ENCODE measurements at places on chromosomes 12 and 14. TPM values are rescaled to one million over a fixed set of nuclear protein-coding genes. Genes with fewer than 3 reads are reported as not detected.

Gene TPH2
- polyA plus RNA-seq, result 0.23 TPM

Gene IL22
- not detected for polyA plus RNA-seq

Gene MYO1A
- polyA plus RNA-seq, result 0.39 TPM

Gene ZNF891
- 3.9 TPM for polyA plus RNA-seq

Gene ATP6V1D
- 172 TPM for polyA plus RNA-seq

Gene TAS2R20
- 1.2 TPM for polyA plus RNA-seq

Gene CCDC196
- 0.24 TPM for polyA plus RNA-seq

Gene CDCA3
- 25.4 TPM for polyA plus RNA-seq

Gene TSHR
- not detected for polyA plus RNA-seq

DNA sequence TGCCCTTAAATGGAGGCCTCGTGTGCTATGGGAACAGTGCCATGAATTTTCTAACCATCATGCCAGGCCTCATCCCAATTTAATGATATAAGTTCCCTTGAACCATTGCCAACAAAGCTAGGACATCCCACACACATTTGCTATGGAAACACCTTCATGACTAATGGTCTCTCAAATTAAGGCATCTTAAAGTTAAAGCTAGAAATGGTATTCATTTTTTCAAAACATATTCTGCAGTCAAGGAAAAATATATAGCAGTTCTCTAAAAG is 117.3 kb downstream of the BTG1 start:
- DNase-seq, result no peak

- peak; percentile 38 for DNase-seq
These were observed 2.5 kb upstream of the CCND2 start for GRCh38 chr12:4270831-4271716.

DNA sequence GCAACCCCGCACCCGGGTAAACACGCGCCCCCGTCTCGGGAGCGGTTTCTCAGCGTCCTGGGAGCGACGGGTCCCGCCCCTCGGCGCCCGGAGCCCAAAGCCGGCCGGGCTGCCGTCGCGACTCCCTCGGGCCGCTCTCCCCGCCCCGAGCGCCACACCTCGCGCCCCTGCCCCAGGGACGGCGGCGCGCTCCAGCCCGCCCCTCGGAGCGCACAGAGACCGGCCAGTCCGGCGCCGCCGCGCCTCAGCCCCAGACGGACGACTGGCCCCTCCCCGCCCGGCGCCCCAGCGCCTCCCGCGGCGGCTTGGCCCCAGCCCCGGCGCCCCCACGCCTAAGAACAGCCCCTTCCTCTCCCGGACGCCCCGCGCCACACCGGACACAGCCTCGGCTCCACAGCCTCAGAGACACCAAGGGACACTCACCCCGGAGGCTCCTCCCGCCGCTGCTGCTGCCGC is 411 bp downstream of the BTBD7 start:
- DNase-seq, result no peak

DNA sequence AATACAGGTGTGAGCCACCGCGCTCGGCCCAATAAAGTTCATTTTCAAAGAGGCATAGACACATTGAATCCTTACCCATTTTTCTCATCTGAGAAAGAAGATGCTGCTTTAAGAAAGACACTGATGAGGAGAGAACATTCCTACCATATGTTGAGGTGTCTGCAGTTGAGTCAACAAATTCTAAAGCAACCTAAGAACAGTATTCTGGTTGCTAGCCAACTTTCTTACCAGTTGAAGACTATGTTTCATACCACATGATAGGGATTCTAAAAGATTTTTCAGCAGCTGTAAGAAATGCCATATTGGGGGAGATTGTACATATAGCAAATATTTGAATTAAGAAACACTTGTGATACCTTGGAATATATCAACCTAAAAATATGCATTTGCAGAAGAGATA is 160.1 kb downstream of the SRGAP1 start:
- no peak for DNase-seq

GRCh38 chr12:92275443-92276154 is 130.0 kb upstream of the BTG1 start:
- DNase-seq, result no peak

DNA sequence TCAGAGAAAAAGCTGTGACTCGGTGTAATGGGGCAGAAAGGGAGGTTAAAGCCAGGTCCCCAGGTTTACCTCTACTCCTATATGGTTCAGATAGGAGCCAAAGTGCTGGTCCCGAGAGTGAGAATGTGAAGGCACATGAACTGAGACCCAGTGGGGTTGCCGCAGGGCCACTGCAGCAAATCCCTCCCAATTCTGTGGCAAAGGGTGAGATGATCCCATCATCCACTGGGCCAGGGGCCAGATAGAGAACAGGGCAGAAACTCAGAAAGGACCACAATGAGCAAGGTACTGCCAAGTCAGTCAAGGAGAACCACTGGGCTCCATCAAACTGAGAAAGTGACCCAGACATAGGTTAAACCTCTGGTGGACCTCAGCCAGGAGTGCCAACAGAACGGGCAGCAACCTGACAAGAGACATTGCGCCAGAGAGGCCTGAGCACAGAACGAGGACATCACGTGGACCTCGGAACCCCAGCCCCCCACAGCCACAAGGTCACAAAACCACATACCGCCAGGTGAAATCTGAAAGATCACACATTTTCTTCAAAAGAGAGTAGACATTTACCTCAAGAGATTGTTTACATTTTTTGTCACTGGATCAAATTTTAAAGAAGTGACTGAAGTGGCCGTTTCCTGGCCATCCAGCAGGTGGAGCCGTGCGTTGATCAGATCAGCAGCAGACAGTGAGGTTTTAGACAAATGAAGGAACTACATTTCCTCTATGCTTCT is 20.5 kb upstream of the ITPR2 start:
- peak; percentile 41 for DNase-seq

DNA sequence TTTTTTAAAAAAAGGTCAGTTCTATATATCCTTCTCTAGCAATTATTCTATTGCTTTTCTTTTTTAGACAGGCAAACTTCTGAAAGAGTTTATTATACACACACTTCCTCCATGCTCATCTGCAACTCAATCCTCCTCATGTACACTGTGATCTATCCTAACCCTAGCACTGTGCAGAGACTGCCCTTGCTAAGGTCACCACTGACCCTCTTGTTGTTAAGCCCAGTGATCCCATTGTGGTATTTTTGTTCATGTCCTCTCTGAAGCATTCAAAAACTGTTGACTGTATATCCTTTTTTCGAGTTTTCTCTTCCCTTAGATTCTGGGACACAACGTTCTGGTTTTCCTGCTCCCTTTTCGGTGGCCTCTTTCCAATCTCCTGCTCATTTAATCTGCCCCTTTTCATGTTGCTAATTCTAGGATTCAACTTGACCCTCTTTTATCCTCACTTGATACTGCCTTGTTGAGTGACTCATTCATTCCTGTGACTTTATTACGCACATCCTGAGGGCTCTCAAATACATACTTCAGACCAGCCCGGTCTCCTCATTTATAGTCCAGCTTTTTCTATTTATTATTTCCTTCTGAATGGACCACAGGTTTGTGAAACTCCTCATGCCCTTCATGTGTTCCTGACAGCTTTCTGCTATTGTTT is 53.9 kb upstream of the PTPRB start:
- DNase-seq, result no peak

DNA sequence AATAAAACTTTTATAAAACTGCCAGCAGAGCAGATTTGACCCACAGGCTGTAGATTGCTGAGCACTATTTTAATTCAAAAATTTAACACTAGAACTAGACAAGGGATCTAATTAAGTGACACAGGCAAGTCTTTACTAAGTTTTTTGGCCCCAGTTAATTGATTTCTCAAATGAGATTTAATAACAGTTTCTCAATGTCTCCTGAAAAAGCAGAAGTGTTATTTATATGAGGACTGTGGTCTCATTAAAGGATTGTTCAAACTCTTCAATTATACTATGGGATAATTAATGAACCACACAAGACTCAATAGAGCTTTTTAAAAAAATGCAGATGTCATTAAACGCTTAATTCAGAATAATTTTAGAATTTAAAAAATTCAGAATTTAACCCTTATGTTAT is 1.9 kb downstream of the HEATR5A start:
- DNase-seq, result no peak

- DNase-seq, result no peak
These were observed 83.5 kb downstream of the BRMS1L start for GRCh38 chr14:35909665-35910064.

DNA sequence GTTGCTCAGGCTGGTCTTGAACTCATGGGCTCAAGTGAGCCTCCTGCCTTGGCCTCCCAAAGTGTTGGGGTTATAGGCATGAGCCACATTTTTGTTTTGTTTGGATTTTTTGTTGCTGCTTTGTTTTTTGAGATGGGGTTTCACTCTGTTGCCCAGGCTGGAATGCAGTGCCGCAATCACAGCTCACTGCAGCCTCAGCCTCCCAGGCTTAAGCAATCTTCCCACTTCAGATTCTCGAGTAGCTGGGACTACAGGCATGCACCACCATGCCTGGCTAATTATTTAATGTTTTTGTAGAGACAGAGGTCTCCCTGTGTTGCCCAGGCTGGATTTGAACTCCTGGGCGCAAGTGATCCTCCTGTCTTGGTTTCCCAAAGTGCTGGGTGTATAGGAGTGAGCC is 5.7 kb upstream of the PLEK2 start:
- no peak for DNase-seq

- no peak for DNase-seq
These were observed 8.7 kb downstream of the SLC48A1 start for GRCh38 chr12:47781479-47782371.

GRCh38 chr12:82740129-82741000 is 53.7 kb downstream of the TMTC2 start:
- DNase-seq, result no peak

DNA sequence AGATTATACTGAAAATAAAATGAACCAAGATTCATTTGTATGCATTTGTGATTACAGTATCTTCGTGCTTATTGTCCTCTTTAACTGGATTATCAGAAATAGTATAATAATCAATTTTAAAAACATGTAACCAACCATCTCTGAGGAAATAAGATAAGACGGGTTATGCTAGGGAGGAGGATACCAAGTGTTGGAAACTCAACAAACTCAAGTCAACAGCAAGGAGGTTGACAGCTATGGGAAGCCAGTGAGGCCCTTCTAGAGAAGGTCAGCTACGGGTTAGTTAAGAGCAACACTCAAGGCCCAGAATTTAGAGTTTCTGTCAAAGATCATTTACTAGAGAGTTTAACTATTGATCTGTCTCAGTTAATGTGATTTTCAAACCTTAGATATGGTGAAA is 137.2 kb downstream of the PDZRN4 start:
- DNase-seq, result no peak

DNA sequence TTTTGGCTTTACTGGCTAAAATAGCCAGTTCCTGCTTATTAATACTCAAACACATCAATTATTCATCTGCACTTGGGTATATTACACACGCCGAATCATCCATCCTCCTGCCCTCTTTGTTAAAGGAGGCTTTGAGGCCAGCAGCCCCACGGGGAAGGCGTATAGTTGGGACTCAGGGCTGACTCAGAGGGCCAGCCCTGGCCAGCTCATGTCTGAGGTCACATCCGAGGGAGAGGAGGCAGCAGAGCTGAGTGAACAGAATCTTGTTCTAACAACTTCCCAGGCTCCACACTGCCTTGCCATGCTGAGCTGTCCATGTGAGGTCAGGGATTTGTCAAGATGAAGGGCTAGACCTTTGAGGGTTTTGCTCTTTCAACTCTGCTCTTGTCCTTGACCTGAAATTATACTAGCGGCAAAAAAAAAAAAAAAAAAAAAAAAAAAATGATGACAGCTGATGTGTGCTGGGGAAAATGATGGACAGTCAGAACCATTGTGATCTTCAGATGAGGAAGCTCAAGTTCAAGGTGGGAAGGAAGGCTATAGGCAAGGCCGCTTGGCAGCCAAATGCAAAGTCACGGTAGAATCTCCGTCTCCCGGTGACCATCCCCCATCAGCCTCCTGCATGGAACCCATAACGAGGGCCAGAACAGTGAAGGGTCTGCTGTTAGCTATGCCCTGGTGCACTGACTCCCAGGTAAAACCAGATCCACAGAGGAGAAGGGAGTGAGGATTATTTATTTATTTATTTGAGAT is 12.5 kb upstream of the MARK3 start:
- no peak for DNase-seq

DNA sequence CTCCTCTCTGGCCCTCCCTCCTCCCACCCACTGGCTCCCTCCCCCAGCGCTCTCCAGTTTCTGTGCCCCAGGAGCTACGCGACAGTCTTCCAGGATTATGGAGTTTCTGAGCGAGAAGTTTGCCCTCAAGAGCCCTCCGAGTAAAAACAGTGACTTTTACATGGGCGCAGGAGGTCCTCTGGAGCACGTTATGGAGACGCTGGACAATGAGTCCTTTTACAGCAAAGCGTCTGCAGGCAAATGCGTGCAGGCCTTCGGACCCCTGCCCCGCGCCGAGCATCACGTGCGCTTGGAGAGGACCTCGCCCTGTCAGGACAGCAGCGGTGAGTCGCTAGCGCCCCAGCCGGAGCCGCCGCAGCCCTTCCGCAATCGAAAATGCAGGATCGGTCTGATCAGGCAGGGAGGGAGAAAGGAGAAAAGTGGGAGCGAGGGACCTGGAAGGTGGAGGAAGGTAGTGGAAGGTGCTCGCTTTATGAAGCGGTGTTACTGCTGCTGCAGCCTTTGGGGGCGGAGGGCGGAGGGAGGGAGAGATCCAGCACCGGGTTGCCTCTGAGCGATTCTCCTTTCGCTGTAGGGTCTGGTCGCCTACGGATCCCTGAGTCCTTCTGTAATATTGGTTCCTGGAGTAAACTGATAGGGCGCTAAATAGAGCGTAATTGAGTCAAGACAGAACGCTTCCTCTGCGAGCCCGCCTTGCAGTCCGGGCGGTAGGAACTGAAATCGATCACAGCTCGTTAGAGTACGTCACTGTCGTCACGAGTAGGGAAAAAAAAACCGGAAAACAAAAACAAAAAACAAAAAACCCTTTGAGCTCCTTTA is at the start of gene ALX1:
TSS of gene ALX1 (plus strand) at position 56 of the 819 bp plus-strand sequence. CDS start at position 98, 42 bp downstream.
- no peak for DNase-seq

- DNase-seq, result no peak
These were observed 337.5 kb downstream of the GLT1D1 start for GRCh38 chr12:129190827-129191226.

DNA sequence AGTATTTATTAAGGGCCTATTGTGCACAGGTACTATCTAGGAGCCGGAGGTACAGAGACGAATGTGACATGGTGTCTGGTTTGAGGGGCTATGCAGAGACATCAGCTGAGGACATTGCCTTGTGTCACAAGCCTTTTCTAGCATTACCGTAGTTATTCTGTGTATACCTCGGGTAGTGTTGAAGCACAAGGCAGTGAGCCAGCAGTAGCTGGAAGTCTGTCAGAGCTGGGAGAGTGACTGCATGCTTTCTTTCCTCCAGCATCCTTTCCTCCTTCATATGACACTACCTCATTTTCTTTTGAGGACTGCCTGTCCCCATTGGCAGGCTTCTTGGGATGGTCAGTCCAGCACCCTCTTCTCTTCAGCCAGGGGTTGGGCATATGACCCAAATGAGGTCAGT is 77.0 kb downstream of the POLR3B start:
- no peak for DNase-seq

- no peak for DNase-seq
These were observed 65.7 kb downstream of the PRKCH start for GRCh38 chr14:61387076-61387475.

DNA sequence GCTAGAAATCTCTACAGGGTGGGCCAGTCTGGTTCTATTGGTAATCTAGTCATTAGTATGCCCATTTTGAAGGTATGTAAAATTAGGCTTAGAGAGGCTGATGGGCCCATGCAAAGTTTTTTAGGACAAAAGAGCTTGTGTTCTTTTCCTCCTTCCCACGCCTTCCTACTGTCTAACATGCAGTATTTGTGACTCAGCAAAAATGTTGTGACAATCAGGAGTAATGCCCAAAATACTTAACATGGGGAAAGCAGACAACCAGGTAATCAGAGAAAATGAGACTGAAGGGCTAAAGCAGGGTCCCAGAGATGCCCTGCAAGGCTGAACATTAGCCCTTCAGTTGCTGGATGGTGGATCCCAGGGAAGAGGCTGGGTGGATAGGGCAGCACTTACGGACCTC is 437.9 kb downstream of the BCL11B start:
- no peak for DNase-seq

GRCh38 chr12:114579389-114579788 is 104.6 kb downstream of the TBX3 start:
- no peak for DNase-seq
